NCI-H774 (cell line): ENCODE measurements at places on chromosomes 13 and 19.

GRCh38 chr13:98722958-98723357 lies 29.5 kb downstream of the SLC15A1 start:
- no peak for DNase-seq

GRCh38 chr13:86357106-86357505 lies 557.9 kb upstream of the SLITRK6 start:
- no peak for DNase-seq

DNA sequence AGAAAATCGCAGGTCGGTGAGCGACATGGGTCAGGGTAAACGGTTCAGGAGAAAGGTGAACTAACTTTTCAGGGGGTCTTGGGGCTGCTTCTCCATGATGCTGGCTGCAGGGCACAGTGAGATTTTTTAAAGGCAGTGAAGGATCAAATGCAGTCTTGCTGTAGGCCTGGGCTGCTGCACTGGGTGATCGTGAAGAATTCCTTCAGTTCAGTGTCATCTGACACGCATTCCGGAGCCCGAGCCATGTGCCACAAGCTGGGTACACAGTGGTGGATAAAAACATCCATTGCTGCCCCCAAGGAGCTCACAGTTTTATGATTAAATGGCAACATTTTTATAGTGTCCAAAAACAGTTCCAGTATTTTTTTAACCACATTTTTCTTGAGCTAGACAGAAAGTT lies 56.3 kb upstream of the GPR12 start:
- DNase-seq: no peak

- DNase-seq: no peak
Measured at GRCh38 chr13:81224209-81224833, 883.4 kb upstream of the SPRY2 start.

- DNase-seq: no peak
Measured at GRCh38 chr13:27273658-27274425, 3.2 kb downstream of the RASL11A start.

- DNase-seq: no peak
Measured at GRCh38 chr19:56547535-56547934, 8.8 kb downstream of the ZFP28 start.

DNA sequence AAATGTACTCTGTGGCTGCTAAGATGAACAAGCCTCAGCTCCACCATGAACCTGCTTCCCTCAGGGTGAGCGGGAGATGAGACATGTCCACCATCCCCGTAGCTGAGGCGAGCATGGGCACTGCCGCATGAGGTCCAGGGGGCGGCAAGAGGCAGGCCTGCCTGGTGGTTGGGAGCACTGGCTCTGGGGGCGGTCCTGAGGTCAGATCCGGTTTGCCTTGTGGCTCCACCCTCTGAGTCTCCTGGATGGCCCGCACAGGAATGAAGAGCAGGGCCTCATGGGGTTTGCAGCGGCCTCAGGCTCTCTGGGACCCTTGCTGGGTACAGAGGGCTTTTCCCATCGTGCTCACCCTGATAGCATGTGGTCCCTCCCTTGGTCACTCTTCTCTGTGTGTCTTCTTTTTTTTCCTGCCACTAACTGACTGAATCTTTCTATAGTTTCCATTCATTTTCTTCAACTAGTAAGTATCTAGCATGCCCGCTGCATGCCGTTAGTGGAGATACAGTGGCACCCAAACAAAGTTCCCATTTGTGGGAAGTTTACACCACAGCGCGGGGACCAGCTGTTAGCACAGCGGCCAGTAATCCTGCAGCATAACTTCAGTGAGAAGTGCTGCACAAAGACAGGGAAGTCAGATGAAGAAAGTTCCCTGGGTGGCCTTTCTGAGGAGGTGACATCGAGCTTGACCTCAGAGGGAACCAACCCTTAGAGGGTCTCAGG lies 37.3 kb downstream of the CAPN12 start:
- no peak for DNase-seq

DNA sequence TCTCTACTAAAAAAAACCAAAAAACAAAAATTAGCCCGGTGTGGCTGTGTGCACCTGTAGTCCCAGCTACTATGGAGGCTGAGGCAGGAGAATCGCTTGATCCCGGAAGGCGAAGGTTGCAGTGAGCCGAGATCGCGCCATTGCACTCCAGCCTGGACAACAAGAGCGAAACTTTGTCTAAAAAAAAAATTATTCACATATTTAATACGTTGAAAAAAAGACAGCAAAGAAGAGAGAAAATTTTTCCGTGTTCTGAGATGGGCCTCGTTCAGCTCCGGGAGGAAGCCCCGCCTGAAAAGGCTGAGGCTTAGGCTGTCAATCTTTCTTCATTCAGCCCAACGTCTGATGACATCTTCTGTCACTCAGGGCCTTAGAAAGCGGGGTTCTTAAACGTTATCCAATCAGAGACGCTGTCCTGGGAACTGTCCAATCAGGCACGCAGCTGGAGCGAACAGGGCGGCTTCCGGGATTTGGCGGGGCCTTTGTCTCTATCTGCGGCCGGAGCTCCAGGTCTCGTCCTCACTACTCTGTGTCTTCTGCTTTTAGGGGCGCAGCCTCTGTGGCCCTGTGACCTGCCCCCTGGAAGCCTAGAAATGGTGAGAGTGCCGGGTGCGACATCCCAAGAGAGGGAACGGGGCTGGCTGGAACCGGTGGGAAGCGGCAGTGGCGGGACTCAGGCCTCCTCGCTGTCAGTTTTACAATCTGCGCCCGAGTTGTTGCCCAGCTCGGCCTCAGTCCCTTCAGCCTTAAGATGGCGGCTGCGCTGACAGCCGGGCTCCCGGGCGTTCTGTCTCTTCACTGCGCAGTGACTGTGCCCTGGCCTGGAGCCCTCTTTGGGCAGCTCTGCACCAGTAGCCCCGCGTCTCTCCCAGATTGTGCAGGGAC lies at the start of gene ZNF726:
Gene ZNF726 (plus strand): TSS at position 485 of the 885 bp plus-strand sequence. CDS start 109 bp downstream, at position 594.
- DNase-seq: peak; percentile 91

GRCh38 chr13:25939961-25940687 lies 111.7 kb downstream of the SHISA2 start:
- DNase-seq: no peak

GRCh38 chr19:5130371-5131030 lies 161.6 kb downstream of the KDM4B start:
- no peak for DNase-seq

GRCh38 chr19:3459089-3459881 lies 21.0 kb downstream of the SMIM24 start:
- no peak for DNase-seq

DNA sequence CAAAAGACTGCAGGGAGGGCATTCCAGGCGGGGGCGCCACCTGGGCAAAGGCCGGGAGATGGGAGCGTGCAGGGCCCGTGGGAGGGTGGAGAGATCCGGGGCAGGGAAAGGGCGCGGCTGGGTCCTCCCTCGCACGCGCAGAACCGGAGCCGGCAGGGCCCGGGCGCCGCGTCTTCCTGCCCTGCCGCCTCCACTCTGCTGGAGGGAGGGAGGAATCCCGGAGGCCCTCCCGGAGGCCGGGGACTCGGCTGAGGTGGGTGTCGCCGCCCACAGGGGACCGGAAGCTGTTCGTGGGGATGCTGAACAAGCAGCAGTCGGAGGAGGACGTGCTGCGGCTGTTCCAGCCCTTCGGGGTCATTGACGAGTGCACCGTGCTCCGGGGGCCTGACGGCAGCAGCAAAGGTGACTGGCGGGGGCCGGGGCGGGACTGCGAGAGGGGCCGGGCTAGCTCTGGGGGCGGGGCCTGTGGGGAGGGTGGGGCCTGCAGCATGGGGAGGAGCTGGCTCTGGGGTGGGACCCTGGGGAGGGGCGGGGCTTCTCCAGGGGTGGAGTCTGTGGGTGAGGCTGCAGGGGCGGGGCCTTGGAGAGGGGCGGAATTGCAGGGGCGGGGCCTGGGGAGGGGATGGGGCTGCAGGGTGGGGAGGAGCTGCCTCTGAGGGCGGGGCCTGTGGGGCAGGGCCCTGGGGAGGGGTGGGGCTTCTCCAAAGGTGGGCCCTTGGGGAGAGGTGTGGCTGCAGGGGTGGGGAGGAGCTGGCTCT lies 51.3 kb downstream of the CELF5 start:
- DNase-seq: peak; percentile 90

DNA sequence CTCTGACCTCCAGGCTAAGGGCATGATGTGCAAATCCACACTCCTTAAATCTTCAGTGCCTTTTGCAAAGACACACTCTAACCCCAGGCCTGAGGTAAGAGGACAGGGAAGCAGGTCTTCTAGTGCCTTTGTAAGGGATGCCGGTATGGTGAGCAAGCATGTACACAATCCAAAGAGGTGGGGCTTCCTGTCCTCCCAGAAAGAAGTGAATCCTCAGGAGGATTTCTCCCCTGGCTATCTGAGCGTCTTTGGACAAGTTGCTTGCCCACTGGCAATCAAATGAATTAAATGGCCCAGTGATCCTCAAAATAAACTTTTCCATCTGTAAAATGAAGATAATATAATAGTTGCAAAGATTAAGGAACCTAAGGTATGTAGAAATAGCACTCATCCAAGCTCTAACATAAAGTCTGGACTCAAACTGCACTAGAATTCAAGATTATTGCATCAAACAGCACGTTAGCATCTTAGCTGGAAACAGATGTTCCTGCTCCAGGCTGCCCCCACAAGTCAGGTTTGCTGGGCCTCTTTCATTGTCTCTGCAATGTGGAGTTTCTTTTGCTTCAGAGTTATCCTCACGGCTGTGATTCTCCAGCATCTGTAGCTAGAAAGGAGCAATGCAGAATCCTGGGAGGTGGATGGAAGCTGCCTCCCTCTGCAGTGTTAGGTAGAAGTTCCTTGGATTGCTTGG lies 249.6 kb downstream of the TSHZ3 start:
- no peak for DNase-seq

GRCh38 chr19:22832031-22832762 lies at the start of gene ZNF723:
Gene ZNF723 (plus strand): TSS chr19:22832291. CDS start chr19:22832380, 89 bp downstream.
- peak; percentile 0 for DNase-seq

DNA sequence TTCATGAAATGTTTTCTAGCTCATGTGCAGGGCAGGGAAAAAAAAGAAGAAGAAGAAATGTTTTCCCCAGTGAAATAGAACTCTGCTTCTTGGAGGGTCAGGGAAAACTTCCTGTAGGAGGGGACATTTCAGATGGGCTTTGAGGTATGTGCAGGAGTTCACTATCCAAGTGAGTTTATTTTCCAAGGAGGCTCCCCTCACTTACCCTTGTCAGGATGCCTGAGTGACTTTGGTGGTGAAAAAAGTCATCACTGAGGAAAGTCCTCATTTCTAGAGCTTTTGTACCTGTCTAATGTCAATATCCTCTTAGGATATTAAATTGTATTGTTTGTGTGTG lies 656 bp upstream of the C3 start:
- DNase-seq: no peak

DNA sequence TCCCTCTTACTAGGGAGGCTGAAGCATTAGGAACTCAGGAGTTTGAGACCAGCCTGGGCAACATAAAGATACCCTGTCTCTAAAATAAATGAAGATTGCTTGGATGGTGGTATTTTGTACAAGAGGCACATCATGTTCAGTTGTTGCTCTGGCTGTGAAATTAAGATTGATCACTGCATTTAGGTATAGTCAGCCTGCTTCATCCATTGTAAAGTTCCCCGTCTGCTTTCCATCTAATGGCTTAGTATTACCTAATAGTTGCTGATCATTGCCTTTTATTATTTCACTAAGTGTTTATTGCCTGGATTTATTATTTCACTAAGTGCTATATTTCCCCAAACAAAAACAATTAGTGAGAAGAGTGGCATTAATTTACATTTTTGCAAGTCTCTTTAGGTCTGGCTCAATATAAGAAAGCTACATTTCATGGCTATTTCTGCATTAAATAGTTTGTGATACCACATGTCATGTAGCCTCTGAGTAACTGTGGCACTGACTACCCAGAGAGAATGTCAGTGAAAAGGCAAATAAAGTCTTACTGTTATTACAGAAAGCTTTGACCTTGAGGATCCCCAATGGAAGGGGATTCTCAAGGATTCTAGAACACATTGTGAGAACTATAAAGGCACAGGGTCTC lies 45.0 kb upstream of the ZMYM5 start:
- DNase-seq: no peak

DNA sequence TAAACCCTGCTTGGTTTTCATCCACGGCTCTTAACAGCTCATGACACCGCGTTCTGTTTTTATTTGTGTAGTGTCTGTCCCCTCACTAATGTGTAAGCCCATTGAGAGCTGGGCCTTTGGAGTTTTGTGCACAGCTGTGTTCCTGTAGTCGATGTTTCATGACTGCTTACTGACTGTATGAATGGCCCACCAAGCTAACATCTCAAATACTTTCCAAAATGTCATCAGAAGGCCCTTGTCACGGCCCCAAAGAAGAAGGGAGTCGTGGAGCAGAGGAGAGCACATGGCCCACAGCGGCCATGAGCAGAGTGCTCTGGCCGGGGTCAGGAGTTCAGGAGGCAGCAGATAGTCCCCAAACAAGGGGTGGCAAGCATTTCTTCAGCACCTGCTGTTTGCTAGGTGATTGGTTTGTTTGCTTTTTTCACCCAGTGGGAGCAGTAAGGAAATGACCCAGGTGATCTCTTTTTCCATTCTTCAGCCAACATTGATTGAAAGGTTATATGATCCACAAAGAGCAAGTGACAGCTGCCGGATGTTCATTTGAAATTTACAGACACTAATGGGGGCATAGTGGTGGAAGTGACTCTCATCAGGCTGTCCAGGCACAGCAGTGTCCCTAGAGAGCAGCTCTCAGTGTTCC lies 315.2 kb downstream of the ATP8A2 start:
- DNase-seq: peak; percentile 65

DNA sequence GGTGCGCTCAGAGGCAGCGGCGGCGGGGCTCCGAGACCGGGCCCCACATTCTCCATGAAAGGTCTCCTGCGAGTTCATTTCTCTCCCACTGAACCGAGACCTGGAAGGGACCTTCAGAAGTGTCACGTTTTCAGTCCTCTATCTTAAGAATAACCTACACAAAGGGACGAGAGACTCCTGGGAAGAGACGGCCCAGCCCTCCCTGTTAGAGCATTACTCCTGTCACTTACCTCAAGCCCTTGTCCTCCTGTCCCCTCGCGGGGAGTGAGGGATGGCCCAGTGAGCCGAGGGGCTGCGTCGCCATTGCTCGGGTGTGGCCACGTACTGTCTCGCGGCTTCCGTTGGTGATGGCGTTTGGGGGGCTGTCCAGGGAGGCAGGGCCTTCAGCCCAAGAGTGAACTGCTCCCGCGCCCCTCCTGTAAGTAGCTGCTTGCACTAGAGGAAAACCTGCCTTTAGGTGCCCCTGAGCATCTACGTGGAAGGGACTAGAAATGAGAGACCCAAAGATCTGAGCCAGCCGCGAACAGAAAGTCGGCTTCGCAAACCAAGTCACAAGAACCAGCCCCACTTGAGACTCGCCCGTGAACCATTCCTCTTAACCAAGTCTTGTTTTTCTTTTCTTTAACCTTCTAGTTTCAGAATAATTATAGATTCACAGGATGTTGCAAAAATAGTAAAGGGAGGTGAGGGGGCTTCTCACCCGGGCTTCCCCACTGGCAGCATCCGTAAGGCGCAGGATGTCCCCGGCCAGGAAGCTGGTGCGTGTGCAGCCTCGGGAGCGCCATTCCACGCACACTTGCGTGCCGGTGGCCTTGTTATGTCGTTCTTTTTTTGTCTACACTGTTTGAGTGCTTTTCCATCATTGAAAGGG lies 21.1 kb upstream of the NDUFS7 start:
- DNase-seq: no peak

GRCh38 chr13:41702540-41702939 lies 245.2 kb downstream of the RGCC start:
- DNase-seq: no peak

GRCh38 chr13:35159041-35159440 lies 217.0 kb downstream of the NBEA start:
- DNase-seq: no peak
